ENCODE measurements at places on chromosomes 2 and 18. TPM values are rescaled to one million over a fixed set of nuclear protein-coding genes. Genes with fewer than 3 reads are reported as not detected.

DNA sequence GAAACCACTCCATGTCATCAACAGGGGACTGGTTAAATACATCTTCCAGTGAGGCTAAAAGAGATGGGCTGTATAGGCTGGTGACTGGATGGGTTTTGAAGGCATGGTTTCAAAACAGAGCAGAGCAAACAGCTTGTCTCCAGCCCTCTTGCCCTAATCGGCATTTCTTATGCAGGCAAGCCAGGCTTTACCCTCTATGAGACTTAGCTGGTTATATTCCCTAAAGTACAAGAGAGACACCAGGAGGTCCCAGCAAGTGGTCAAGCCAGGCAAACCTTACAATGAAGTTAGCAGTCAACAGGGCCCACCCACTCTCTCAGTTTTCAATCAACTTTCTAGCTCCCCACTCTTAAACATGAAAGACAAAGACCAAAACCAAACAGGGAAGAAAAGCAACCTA, 19.0 kb downstream of the OSBPL1A start:
- no peaks in the 10 kb centered on the region for H3K4me1 ChIP-seq
- H3K27me3 ChIP-seq, result no peaks in the 10 kb centered on the region
- H3K36me3 ChIP-seq, result peaks cover 14% of the 10 kb centered on the region
- no peak overlapping the region for H3K4me3 ChIP-seq
- DNase-seq, result no peak

DNA sequence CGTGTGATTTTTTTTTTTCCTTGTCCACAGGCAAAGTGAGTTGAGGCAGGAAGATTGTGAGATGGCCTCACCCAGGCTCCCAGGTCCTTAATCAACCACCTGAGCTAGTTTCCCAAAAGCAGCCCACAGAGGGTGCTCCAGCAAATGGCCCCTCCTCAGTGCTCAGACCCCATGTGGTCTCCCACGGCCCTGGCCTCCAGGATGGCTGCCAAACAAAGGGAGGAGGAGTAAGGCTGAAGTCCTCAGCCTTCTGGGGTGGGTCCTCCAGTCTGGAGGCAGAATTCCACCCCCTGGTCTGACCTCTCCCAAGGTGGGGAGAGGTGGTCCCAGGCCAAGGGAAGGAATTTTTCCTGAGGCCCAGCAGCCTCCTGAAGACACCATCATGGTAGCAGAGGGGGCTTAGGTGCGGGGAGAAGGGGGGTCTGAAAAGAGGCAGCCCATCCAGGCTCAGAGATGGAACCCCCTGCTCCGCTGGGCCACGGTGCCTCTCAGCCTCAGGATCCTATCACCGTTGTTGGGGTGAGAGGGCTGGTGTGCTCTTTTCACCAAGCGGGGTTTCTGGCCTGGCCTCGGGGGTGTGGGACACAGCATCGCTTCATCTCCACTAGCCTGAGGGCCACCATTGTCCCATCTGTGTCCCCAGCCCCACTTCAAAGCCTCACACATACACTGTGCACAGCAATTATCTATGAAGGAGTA, 2.3 kb downstream of the NGEF start:
- no peaks in the 10 kb centered on the region for H3K36me3 ChIP-seq
- no peak overlapping the region for H3K4me3 ChIP-seq

DNA sequence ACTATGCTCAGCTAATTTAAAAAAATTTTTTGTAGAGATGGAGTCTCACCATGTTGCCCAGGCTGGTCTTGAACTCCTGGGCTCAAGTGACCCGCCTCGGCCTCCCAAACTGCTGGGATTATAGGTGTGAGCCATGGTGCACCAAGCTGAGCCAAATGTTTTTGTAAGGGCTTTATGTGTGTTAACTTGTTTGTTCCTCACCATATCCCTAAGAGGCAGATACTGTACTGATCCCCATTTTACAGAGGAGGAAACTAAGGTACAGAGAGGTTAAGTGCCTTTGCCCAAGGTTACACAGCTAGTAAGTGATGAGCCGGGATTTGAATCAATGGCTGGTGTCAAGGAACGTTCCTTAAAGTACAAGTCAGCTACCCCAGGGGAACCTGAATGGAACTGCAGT, 85.3 kb upstream of the KLF7 start:
- H3K27me3 ChIP-seq, result no peaks in the 10 kb centered on the region
- H3K4me3 ChIP-seq, result no peak overlapping the region
- no peak overlapping the region for H3K27ac ChIP-seq
- no peaks in the 10 kb centered on the region for H3K36me3 ChIP-seq
- no peaks in the 10 kb centered on the region for H3K4me1 ChIP-seq
- no peak for DNase-seq

Gene SP110
- 9.6 TPM for total RNA-seq

- no peak for DNase-seq
- H3K4me1 ChIP-seq, result no peaks in the 10 kb centered on the region
- H3K27ac ChIP-seq, result no peak overlapping the region
- no peak overlapping the region for H3K4me3 ChIP-seq
Measured at GRCh38 chr2:228535396-228535795, 353.9 kb upstream of the SPHKAP start.

- H3K27ac ChIP-seq, result no peak overlapping the region
- no peaks in the 10 kb centered on the region for H3K4me1 ChIP-seq
- DNase-seq, result no peak
- H3K4me3 ChIP-seq, result no peak overlapping the region
Measured at GRCh38 chr2:144183727-144184126, 336.2 kb downstream of the ZEB2 start.

DNA sequence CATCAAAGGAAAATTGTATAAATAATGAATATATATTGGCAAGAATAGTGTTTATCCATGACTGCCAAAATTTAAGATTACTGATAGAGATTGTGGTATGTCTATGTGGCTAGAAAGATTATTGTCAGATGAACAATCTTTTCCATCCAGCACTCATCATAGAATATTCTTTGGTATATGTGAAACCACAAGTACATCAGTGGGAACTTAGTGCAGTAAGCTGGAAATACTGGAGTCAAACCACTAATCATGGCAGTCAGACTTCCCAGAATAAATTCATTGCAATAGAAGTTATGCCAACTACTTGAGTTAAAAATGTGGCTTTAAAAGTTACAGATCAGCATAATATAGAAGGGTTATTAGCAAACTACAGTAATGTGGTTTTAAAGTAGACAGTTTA, 310.3 kb downstream of the GULP1 start:
- H3K36me3 ChIP-seq, result no peaks in the 10 kb centered on the region
- DNase-seq, result no peak
- no peaks in the 10 kb centered on the region for H3K4me1 ChIP-seq
- no peaks in the 10 kb centered on the region for H3K27me3 ChIP-seq

GRCh38 chr2:109525836-109526235, 87.9 kb downstream of the SEPTIN10 start:
- H3K27ac ChIP-seq, result no peak overlapping the region
- no peak for DNase-seq
- no peak overlapping the region for H3K4me3 ChIP-seq
- H3K4me1 ChIP-seq, result peaks cover 5% of the 10 kb centered on the region
- no peaks in the 10 kb centered on the region for H3K36me3 ChIP-seq

DNA sequence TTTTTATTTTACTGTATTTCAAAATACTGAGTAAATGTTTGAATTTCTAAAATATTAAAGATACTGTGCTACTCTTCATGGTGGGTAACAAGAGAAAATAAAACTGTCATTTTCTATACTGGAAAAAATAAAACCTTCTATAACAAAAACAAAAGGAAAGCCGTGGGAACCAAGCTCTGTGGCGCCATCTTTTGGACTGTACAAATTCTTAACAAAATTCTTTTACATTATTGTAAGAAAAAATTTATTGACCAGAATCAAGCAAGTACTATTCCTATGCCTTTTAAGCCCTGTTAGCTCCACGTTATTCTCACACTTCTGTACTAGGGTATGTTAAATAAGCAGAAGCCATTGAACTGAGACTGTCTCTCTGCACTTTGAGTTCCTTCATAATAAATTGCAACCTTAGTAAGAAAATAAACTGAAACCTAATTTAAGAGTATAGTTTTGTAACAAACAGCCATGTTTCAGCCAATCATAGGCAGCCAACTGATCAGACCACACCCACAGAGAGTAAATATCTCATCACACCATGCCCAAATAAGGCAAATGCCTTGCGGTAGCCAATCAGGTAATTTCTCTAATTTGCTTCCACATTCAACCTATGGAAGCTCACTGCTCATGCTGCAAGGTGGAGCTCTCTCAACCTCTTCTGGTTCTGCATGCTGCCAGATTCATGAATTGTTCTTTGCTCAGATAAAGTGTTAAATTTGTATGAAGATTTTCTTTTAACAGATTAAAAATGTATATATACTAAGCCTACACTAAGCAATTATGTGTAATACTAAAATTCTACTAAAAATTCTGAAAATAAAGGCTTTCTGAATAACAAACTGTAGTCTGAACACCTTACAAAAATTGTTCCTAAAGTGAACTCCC, 42.2 kb downstream of the HIBCH start:
- H3K27me3 ChIP-seq, result no peaks in the 10 kb centered on the region
- H3K4me3 ChIP-seq, result no peak overlapping the region
- H3K36me3 ChIP-seq, result peaks cover 5% of the 10 kb centered on the region
- no peak for DNase-seq
- H3K4me1 ChIP-seq, result no peaks in the 10 kb centered on the region

Gene CNTNAP5
- total RNA-seq, result not detected

Measured in vagina (tissue), 2 donors.